ENCODE measurements at places on chromosomes 7 and 10.

DNA sequence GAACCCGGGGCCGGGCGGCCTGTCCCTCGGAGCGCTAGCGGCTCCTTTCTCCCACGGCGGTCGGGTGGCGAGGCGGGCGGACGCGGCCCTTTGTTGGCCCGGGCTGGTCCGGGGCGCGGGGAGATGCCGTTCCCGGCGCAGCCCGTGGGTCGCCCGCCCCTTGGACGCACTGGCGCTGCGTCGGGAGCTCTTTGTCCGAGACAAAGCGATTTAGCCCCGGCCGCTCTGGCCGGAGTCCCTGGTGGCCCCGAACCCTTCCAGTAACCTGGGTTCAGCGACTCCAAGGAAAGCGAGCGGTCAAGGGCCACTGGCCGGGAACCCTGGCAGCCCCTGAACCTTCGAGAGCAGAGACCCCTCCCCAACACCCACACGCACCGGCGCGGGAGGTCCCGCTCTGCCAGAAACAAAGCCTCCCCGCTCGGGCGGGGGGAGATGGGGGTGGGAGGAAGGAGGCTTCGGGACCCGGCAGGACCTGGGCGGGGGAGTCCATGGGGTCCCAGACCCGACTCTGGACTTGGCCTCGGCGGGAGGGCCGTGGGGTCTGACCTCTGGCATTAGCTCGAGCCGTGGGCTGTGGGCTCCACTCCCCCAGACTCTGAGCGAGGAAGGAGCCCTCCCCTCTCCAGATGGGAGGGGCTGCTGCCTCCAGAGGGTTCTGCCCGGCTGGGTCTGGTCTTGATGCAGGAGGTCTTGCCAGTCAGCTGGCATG, 836 bp downstream of the DPYSL4 start:
- no peak for DNase-seq

- DNase-seq = no peak
Observed at GRCh38 chr7:78912781-78913180, 540.7 kb downstream of the MAGI2 start.

DNA sequence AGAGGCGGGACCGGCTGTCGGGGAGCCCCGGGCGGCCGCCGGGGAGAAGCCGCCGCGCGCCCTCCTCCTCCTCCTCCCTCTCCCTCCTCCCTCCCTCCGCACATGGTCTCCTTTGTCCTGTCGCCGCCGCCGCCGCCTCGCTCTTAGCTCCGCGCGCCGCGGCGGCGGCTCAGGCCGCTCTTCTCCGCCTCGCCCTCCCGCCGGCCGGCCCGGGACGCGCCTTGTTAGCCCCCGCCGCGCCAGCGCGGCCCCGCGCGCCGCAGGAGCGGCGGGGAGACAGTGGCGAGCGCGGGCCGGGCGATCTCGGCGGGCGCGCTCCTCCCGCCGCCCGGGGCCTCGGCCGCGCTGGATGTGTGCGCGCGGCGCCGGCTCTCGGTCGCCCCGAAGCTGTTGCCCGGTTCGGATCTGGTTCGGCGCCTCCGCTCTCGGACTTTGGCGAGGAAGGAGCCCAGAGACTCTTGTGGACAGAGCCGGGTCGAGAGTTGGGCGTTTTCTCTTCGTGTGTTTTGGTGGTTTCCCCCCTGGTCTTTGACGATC, 437.4 kb upstream of the GALNT17 start:
- no peak for DNase-seq

DNA sequence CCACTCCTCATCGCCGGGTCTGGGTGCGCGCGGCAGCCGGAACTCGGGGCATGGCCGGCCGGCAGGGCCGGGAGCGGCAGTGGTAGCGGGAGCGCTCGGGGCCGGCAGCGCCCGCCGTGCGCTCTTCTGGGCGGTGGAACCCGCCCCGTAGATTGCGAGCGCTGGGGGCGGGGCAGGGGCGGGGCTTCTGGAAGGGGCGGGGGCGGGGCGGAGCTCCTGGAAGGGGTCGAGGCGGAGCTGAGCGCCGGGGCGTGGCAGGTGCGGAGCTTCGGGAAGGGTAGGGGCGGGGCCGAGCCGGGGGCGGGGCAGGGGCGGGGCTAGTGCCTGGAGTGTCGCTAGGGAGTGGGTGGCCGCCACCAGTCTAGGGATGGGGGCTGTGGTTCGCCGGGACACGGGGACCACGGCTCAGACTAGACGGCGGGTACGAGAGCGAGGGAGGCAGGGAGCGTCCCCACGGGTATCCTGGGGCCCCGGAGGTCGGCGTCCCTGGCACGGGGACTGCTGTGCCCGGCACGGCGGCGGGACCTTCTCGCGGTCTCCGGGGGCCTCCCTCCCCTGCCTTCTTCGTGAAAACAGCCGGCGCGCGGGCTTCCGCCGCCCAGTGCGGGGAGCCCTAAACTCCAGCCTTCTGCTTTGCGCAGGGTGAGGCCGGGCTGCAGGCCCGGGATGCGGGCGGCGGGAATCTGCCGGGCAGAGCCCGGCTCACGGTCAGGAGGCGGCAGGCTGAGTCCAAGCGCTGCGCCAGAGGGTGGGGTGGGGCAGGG, at the start of gene STK32C:
Gene STK32C (minus strand): TSS at position 128 of the 764 bp plus-strand sequence. CDS start 117 bp downstream, at position 11.
- DNase-seq = peak; percentile 87

- DNase-seq = no peak
Observed at GRCh38 chr7:46139079-46139478, 218.0 kb upstream of the IGFBP3 start.

- DNase-seq = no peak
Observed at GRCh38 chr7:71868797-71869196, 543.3 kb downstream of the CALN1 start.

GRCh38 chr7:31416381-31416870, 75.9 kb upstream of the NEUROD6 start:
- no peak for DNase-seq

- no peak for DNase-seq
Observed at GRCh38 chr7:138358850-138359341, 101.2 kb upstream of the TRIM24 start.

DNA sequence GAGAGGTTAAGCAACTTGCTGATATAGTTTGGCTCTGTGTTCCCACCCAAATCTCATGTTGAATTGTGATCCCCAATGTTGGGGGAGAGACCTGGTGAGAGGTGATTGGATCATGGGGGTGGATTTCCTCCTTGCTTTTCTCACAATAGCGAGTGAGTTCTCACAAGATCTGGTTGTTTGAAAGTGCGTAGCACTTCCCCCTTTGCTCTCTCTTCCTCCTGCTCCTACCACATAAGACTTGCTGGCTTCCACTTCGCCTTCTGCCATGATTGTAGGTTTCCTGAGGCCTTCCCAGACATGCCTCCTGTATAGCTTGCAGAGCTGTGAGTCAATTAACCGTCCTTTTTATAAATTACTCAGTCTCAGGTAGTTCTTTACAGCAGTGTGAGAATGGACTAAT, 13.5 kb upstream of the ZNRF2 start:
- no peak for DNase-seq

GRCh38 chr10:36771725-36772124, 353.7 kb upstream of the ANKRD30A start:
- DNase-seq = no peak

GRCh38 chr10:33612551-33612950, 278.1 kb upstream of the NRP1 start:
- no peak for DNase-seq

- DNase-seq = no peak
Observed at GRCh38 chr10:90592638-90593302, 265.1 kb downstream of the HTR7 start.

GRCh38 chr7:33273356-33273755, 144.0 kb downstream of the BBS9 start:
- no peak for DNase-seq

DNA sequence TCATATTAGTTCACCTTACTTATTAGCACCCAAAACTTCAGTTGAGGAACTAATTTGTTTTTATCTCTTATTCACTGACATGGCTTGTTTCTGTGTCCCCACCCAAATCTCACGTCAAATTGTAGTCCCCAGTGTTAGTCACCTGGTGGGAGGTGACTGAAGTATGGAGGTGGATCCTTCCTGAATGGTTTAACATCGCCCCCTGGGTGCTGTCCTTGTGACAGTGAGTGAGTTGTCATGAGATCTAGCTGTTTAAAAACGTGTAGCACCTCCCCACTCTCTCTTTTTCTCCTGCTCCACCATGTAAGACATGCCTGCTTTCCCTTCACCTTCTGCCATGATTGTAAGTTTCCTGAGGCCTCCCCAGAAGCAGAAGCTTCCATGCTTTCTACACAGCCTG, 75.0 kb upstream of the HECTD2 start:
- DNase-seq = no peak

GRCh38 chr10:34232481-34232880, 582.6 kb downstream of the PARD3 start:
- DNase-seq = no peak

- DNase-seq = no peak
Observed at GRCh38 chr7:36928311-36928710, 204.0 kb upstream of the AOAH start.

DNA sequence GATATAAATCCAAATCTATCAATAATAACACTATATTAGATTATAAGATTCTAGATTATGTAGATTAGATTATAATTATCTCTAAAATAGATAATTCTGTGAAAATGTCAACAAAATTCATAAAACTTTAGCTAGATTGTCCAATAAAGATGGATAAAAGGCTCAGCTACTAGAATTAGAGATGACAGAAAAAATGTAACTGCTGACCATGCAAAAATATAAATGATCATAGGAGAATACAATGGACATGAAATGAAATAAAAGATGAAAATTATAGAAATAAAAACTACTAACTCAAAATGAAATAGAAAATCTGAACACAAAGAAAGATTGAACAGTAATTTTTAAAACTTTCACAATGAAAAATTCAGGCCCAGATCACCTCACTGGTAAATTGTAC, 1332.1 kb upstream of the CELF2 start:
- no peak for DNase-seq

GRCh38 chr7:79227044-79227443, 226.4 kb downstream of the MAGI2 start:
- DNase-seq = no peak

- DNase-seq = no peak
Observed at GRCh38 chr10:86393362-86393761, 26.8 kb upstream of the GRID1 start.

- DNase-seq = no peak
Observed at GRCh38 chr7:152956006-152956405, 196.5 kb downstream of the ACTR3B start.

DNA sequence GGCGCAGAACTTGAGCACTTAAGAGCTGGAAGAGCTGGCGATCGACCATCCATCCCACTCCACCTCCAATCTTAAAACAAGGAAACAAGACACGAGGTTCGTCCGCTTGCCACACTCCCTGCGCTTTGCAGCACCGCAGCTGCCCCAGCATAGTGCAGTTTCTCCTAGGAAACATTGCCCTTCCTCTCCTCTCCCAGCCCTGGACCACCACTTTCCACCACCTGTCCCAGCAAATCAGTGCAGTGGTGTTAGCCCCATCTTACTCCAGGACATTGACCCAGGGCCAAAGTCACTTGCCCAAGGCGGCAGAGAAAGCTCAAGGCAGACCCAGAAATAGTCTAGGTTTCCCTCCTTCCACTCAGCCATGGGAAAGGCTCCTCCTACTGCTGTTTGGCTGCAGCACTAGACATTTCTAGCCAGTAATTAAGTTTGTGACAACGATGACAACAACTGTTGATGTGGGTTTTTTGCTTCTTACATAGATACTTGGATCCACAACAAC, 1.5 kb upstream of the PARD3 start:
- DNase-seq = no peak

- DNase-seq = no peak
Observed at GRCh38 chr7:80330434-80330833, 181.4 kb downstream of the GNAT3 start.

GRCh38 chr10:113427236-113427735, 125.6 kb upstream of the HABP2 start:
- no peak for DNase-seq
